AML-193 (cell line): ENCODE measurements at places on chromosomes 13 and 19.

GRCh38 chr13:37641391-37641790, 42.8 kb upstream of the POSTN start:
- no peak for DNase-seq

DNA sequence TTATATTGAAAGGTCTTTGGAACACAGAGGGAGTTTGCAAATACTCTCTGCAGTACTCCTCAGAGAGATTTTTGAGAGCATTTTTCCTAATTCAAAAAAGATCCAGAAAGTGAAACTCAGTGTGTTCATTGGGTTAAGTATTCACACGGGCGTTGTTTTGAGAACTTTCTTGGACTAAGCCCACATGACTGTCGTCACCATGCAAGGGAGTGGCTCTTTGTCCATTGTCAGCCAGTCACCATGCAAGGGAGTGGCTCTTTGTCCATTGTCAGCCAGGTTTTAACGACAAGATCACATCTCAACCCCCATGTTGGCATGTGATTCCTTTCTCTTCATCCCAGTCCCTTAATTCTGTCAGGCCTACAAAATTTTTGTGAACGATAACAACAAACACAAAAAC, 81.2 kb upstream of the STK24 start:
- DNase-seq, result no peak

DNA sequence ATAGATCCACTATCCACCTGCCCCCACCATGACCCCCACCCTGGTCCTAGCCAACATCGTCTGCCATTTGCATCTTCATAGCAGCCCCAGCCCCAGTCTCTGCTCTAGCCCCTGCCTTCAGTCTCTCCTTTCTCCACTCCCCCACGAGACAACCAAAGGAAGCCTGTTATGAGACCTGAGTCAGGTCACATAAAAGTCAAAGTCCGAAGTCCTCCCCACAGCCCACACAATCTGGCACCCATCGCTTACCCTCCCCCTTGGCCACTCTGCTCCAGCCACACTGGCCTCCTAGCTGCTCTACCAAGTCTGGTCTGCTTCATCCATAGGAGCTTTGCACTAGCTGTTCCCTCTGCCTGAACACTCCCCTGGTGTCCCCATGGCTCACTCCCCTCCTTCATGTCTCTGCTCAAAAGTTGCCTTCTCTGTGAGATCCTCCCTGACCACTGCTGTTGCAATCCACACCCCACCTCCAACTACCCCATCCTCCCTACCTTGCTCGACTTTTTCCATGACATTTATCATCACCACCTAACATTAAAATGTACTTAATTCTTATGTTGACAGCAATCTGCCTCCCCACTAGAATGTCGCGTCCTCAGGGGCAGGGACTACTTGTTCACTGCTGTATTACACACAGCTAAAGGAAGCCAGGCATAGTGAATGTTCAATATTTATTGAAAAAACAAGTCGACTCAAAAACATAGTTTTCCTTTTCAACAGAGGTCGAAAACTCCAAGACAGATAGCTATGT, 1.2 kb upstream of the PLEKHG2 start:
- peak; percentile 27 for DNase-seq

DNA sequence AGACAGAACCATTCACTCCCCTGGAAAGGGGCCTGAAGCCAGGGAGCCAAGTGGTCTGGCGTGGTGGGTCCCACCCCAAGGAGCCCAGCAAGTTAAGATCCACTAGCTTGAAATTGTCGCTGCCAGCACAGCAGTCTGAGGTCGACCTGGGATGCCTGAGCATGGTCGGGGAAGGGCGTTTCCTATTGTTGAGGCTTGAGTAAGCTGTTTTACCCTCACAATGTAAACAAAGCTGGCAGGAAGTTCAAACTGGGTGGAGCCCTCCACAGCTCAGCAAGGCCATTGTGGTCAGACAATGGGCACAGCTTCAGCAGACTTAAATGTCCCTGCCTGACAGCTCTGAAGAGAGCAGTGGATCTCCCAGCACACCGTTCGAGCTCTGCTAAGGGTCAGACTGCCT, 195.6 kb upstream of the DACH1 start:
- no peak for DNase-seq

DNA sequence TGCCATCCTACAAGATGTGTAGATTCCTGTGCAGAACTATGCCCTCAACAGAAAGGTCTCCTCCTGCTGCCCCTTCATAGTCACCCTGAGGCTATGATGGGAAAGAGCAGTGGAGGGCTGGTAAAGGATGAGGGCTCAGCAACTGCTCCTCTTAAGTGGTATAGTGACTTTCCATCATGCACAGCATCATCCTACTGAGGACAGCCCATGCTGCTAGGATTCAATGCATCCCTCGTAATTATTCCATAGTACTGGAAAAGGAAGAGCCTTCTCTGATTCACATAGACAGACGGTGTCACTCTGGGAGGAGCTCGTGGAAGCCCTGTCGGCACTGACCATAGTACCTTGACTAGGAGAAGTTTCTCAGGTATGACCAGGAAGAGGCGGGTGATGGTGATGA, 47.6 kb upstream of the IRS2 start:
- no peak for DNase-seq

GRCh38 chr13:20686167-20686566, 17.3 kb upstream of the IL17D start:
- DNase-seq, result no peak

DNA sequence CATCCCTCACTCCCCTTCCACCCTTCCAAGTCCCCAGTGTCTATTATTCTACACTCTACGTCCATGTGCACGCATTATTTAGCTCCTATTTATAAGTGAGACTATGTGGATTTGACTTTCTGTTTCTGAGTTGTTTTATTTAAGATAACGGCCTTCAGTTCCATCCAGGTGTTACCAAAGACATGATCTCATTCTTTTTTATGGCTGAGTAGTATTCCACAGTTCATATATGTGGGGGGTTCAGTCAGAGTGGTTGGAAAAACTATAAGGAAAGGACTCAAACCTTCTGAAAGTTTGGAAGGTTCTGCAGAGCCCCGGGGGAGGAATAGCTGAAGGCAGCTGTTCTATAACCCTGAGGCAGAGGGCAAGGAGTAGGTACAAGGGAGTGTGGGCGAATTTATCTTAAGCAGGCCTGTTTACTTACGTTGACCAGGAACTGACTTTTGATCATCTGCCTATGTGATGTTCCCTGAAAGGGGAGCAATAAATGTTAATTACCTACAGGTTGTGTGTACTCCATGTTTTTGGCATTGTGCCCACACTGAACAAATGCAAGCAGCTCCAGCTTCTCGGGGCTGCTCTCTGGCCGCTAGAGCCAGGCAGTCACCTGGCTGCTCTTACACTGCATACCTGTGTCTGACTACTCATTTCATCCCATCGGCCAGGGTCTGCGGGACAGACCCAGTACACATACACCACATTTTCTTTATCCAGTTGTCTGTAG, 13.5 kb upstream of the ADGRE1 start:
- DNase-seq, result no peak

GRCh38 chr19:13302526-13303270, 152.5 kb downstream of the IER2 start:
- DNase-seq, result no peak

DNA sequence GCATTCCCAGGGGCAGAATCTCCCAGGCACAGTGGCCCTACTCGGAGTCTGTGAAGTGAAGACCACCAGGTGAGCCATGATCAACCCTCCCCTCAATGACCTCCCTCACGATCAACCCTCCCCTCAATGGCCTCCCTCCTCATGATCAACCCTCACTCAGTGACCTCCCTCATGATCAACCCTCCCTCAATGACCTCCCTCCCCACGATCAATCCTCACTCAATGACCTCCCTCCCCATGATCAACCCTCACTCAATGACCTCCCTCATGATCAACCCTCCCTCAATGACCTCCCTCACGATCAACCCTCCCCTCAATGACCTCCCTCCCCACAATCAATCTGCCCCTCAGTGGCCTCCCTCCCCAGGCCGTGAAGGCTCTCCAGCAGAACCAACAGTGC, 32.1 kb downstream of the SBNO2 start:
- no peak for DNase-seq

DNA sequence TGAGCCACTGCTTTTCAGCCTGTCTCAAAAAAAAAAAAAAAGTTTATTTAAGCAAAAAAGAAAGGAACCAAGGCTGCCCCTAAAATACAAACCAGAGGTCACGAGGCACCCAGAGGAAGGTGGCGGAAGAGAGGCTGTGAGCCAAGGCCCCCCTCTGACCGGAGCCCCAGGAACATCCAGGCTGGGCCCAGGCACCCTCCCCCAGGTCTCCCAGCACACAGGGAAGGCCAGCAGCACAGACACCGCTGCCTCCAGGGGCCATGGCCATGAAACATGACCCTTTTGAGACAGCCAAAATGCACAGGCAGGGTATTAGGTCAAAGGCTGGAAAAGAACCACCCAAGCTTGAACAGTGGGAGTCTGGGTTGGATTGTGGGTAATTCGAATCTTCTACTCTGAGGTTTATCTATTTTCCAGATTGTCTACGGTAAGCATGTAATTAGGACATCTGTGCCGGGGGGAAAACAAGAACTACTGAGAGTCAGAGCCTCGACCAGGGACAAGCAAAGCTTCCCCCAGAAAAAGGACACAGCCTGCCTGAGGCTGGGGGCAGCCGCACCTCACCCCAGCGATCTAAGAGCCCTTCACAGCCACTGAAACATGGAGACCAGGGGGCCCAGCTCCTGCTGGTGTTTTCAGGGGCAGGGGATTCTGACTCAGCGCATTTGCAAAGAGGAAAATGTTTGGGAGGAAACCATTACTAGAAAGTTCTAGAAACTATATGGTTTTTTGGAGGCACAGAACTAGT, 8.4 kb downstream of the PEX11G start:
- no peak for DNase-seq

DNA sequence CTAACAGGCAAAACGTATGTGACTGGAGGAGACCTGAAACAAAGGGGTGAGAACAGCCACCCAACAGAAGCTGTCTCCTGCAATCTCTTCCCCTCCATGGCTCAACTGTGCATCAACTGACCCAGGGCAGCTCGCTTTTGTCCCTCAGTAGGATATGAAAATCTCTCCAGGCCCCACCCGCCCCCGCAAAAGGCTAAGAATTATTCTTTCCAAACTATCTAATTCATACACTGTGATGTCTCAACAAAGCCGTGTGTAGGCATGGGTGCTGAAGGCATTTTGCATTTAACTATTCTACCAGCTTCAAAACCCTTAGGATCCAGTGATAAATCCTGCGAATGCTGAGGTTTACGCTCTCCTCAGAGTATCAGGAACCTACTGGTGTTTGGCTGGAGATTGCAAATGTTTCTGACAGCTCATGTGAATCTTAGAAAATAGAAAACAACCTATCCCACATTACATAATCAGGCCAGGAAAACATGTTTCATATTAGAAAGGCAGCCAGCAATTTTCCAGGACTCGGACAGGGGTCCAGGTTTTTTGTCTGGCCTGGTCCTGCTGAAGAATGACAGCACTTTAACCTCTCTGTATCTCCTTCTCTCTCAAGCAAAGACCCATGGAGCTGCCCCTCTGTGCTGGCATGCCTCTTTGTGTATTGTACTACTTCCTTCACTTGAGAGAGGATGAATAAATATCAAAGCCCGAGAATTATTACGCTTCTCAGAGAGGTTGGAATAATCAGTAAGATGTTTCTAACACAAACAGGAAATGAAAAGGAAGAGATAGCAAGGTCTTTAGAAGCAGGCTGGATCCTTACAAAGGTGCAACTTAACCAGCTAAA, 17.3 kb downstream of the DHRS12 start:
- DNase-seq, result no peak

GRCh38 chr19:38006361-38007045, 99.5 kb downstream of the SIPA1L3 start:
- DNase-seq, result no peak

GRCh38 chr13:97367016-97367822, 66.8 kb upstream of the RAP2A start:
- DNase-seq, result no peak

DNA sequence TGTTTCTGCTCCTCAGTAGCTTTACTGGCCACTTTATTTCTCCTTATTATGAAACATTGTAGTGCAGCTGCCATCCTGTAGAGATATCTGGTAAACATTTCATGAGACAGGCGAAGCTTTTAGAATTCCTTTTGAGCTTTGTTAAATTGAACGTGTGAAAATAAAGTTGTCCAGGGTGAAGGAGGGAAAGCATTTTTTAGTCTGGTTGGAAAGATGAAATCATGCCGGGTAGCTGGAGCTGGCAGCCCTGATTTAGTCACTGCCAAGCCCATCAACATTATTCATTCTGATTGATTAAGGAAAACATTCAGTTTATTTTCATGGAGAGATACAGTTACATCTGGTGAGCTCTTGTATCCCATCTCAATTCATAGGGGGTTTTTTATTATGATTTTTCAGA, 326.2 kb upstream of the GPC6 start:
- no peak for DNase-seq

DNA sequence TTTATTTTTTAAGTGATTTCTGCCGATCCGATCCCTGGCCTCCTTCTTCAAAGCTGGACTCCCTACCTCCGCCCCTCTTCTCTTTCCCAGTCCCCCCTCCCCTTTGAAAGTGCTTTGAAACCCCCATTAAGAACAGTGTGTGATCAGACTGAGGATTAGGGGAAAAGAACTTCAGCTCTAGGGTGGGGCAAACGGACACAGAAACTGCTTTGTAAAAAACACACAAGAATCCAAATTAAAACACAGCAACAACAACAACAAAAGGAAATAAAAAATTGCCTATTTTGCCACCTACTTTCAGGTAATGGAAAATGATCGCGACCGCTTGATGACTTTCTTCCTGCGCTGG, 1.4 kb downstream of the SPRY2 start:
- no peak for DNase-seq

DNA sequence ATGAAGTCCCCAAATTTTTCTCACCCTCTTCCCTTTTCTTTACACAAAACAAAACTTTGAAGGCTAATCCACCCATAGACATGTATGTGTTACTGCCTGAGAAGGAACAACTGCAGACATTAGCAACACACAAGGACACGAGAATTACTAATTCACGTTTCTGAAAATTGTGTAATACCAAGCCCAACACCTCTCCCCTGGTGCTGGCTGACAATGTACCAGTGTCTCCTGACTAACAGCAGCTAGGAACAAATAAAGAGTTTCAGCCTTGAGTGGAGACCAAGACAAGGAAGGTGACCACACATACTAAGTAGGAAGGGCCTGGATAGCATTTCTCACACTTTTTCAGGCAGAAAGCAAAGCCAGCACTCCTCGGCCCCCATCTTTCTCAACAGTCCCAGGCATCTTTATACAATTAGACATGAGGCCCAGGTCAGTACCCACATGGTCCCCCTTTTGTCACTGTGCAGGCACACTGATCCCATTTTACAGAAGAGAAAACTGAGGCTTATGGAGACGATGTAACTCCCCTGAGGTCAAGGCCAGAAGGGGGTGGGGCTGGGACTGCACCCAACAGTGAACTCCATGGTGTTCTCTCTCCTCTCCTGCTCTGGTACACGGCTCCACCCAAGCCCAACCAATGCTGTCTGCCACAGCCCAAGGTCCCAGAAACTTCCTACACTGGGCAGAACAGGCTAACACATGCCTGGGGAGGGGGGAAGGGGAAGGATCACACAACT, 8.7 kb downstream of the BRD4 start:
- no peak for DNase-seq

DNA sequence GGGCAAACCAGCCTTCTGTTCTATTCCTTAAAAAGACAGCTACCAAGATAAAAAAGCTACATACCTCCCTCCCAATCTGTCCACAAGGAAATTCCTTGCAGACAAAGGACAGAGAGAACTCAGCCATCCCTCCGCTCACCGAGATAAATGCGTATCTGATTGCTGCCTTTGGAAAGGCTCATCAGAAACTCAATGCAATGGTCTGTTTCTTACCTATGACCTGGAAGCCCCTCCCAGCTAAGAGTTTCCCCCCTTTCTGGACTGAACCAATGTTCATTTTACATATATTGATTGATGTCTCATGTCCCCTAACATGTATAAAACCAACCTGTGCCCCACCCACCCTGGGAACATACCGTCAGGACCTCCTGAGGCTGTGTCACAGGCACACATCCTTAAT, 11.6 kb downstream of the BTBD2 start:
- no peak for DNase-seq
